T-helper 9 cell (primary cell): ENCODE measurements at places on chromosomes 6 and 20.

- DNase-seq: no peak
Observed at GRCh38 chr6:13272131-13273046, 55.9 kb downstream of the TBC1D7 start.

DNA sequence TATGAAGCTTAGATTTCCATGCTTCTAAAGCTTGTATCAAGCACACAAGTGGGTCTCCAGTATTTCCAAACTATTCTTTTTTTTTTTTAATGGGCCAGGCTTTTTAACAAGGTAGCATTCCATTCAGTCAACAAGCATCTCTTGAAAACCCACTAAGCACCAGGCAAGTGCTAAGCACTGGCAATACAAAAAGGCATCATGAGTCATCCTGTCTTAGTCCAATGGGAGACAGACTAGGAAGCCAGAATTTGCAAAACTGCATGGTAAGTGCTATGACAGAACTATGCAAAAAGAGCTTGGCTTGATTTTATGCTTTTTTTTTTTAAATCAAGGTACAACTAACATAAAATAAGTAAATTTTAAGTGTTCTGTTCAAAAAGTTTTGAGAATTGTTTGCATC, 109.3 kb upstream of the DST start:
- no peak for DNase-seq

GRCh38 chr20:1232286-1233111, 6.7 kb downstream of the RAD21L1 start:
- DNase-seq: no peak

DNA sequence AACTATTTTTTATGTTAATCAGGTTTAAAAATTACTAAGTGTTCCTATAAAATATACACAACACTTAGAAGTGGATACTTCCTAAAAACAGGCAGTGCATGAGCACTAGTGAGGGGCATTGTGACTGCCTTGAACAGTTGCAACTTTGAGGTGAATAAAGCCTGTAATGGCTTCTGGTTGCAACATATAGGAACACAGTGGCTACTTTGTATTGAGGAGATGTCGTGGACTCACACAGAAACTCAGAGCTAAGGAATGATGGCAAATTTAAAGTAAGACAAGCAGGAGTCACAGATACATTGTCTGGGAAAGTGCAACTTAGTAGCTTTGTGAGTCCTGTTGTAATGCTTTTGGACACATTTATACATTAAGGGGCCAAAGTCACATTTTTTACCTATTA, 861 bp upstream of the HLA-A start:
- no peak for DNase-seq

DNA sequence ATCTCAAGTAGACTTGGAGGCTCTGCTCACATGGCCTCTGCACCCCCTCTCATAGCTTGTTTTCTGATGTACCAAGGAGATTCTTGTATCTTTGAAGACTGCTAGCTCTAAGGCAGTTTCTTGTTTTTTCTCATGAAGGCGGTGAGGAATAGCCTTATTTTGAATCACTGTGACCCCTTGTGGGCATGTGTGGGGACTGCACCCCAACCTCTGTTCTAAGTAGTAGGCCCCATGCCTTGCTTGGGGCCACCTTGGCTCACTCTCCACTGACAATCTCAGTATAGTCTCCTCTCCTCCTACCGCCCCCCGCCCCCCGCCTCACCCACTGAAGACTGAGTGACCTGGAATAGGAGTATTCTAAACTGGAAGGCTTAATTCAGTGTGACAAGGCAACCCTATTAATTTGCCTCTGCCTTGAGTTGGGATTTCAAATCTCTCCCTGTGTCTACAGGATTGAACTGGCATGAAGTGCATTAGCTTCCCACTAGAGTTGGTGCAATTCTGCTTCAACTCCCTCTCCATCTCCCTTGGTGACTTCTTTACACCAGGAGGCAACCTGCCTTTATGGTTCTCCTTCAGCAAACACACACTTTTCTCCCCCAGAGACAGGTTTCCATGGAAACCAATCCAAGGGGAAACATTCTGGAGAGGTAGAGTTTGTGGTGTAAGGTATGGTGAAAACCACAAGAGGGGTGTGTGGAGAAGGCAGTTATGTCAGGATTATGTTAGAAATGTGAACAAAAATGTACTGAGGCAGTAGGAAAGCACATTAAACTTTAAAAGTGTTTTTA, 75.4 kb upstream of the ECI2 start:
- DNase-seq: peak; percentile 28

- DNase-seq: no peak
Observed at GRCh38 chr20:896501-897025, 19.6 kb downstream of the ANGPT4 start.

- no peak for DNase-seq
Observed at GRCh38 chr6:46994933-46995332, 47.2 kb downstream of the ADGRF1 start.

DNA sequence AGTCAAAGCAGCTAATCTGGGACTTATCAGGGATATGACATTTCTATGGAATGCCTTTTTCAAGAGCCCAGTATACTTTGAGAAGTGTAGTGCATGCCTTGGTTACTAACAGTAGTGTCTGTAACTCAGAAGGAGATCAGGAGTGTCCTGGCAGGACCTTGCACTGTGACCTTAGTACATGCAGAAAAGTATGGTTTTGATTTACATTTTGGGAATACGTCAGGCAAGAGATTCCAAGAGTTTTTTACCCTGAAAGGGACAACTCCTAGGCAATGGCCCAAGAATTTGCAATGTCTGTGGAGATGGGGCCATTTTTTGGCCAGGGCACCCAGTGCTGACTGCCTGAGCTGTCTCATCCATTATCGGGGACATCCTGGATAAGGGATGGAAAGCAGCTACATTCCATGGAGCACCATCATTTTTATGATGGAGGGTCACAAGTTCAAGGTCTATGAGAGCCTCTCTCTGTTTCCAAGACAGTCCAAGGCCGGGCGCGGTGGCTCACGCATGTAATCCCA, 80.2 kb downstream of the FAM50B start:
- DNase-seq: no peak

GRCh38 chr6:44730771-44731391, 343.4 kb downstream of the CDC5L start:
- no peak for DNase-seq

- DNase-seq: no peak
Observed at GRCh38 chr6:38445925-38446324, 193.8 kb downstream of the BTBD9 start.

DNA sequence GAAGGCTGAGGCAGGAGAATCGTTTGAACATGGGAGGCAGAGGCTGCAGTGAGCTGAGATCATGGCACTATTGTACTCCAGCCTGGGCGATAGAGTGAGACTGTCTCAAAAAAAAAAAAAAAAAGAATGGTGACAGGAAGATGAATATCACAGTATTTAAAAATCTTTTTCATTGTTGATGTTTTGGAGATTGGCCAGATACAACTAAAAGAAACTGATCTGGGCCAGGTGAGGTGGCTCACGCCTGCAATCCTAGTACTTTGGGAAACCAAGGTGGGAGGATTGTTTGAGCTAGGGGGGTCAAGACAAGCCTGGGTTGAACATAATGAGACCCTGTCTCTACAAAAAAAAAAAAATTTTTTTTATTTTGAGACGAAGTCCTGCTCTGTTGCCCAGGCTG, 52.1 kb downstream of the TRAF3IP2 start:
- no peak for DNase-seq

GRCh38 chr20:21393816-21394519, 3.4 kb downstream of the NKX2-4 start:
- no peak for DNase-seq

DNA sequence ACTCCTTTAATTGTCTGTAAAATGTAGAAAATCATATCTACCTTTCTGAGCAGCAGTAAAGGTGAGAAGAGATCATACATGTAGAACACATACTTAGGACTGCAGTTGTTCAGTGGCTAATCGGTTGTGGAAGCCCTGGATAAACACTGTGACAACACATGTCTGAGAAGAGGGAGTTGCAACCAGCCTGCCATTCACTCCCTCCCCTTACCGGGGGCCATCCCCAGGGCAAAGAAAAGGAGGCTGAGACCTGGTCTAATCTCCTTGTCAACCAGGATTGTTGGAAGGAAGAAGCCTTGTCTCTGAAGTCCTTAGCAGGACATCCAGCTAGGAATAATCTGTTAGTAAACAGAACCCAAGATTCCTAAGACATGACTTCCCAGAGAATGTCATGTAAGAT, 462.5 kb upstream of the AGPAT4 start:
- DNase-seq: no peak

- DNase-seq: no peak
Observed at GRCh38 chr6:148697895-148698440, 48.9 kb upstream of the UST start.

GRCh38 chr6:43334466-43335095, 26.0 kb upstream of the CRIP3 start:
- DNase-seq: no peak

- no peak for DNase-seq
Observed at GRCh38 chr6:63458480-63459115, 113.7 kb upstream of the LOC128125822 start.

GRCh38 chr20:60352017-60352416, 393.8 kb downstream of the CDH26 start:
- DNase-seq: no peak

GRCh38 chr20:57421253-57422220, 30.3 kb downstream of the RBM38 start:
- DNase-seq: no peak

DNA sequence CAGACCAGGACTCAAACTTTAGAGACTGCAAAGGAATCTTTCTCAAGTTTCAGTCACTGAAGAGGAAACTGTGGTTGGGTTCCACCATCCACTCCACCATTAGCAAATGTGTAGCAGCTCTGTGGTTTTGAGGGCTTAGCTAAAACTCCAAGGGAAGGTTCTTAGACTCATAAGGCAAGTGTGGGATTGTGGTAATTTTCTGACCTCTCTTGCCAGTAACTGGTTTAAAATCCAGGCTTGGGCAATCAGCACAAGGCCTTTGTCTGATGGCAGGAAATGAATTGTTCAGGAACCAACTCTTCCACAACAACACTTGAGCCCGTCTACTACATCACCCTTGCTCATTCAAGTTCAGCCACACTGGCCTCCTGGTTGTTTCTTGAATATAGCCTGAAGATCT, 68.6 kb upstream of the FBXL4 start:
- no peak for DNase-seq

- no peak for DNase-seq
Observed at GRCh38 chr6:164151161-164152120, 736.9 kb downstream of the QKI start.

- no peak for DNase-seq
Observed at GRCh38 chr20:42442716-42443115, 747.0 kb downstream of the PTPRT start.

GRCh38 chr6:136500414-136500813, 49.8 kb downstream of the MAP7 start:
- DNase-seq: no peak

GRCh38 chr20:20466341-20466879, 98.5 kb downstream of the INSM1 start:
- DNase-seq: no peak

DNA sequence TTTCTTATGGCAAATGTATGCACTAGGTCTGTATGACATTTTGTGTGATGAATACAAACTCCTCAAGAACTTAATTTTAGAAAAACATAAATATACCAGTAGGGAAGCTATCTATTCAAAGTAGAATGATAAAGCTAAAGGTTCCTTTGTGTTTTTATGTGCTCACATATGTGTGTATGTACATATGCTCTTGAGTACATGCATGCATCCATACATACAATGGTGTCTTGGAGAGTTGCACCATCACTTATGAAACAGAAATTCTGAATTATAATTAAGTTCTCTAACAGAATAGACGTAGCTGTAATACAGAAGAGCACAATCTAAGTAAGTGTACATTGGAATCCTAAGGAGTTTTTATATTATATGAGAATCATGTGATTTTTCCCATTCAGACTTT, 2.3 kb downstream of the NKAIN2 start:
- DNase-seq: no peak

GRCh38 chr6:53615633-53616449, 49.7 kb downstream of the KLHL31 start:
- no peak for DNase-seq

DNA sequence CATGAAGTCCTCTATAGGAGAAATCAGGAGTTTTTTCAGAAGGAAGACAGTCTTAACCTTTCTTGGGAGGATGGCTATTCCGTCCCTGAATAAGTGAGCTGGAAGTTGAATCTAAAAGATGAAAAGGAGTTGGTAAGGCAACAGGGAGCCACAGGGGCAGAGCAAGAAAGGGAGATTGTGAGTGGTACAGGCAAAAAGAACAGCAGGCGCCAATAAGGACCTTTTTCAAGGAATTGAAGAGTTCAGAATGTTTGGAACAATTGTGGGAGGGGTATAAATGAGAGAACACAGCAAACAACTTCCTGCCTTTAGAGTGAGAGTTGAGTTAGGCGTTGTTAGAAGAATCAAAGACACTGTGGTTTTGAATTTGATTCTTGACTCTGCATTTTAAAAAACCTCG, 1003.7 kb downstream of the EPHA7 start:
- no peak for DNase-seq

- DNase-seq: no peak
Observed at GRCh38 chr20:5197847-5198650, 71.2 kb downstream of the CDS2 start.

DNA sequence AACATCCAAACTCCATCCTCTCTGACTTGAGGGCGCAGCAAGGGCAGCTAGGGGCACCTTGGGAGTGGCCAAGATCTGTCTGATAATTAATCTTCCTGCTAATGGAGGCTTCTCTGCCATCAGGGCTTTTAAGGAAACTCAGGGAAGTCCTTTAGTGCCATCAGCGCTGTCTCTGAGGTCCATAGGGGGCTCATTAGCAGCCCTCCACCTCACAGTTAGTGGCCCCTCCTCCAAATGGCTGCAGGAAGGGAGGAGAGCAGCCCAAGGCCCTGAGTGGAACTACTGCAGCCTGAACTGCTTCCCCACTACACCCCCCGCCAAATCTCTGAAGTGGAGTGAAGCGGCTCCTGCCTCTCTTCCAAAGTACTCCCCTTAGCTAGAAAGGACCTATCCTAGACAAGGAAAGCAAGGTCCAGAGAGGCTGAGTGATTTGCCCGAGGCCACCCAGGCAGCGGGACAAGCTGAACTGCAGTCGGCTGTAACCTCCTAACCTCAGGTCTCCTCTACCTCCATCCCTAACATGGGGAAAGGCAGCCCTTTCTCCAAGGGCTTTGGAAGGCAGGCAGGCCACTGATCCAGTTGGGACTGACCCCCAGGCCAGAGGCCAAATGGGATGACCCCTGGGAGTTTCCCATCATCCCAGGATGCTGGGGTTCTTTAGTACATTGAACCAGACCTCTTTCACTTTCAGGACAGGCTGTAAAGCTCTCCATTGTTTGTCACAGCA, 39.5 kb upstream of the ZFAND3 start:
- DNase-seq: no peak

DNA sequence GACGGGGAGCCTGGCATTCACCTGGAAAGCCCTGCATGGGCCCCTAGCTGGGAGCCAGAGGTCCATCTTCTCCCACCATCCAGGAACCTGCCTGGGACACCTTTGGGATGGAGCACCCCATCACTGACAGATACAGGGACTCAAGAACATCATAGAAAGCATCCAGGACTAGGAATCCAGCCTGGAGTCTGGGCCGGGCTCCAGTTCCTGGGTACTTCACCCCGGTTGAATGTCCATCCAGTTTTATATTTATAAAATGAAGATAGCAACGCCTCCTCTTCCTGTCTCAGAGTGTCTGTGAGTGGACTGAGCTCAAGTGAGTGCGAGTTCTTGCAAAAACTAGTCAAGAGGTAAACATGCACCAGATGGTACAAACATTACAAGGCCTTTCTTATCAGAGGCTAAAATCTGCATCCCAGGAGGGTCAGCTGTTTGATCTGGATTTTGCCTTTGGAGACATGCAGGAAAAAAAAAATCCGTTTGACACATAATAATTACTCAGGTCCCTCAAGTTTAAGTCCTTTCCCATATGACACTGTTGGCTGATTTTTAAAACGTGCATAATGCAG, 27.4 kb downstream of the ZC3H12D start:
- no peak for DNase-seq

GRCh38 chr20:23672158-23672557, 16.7 kb downstream of the CST4 start:
- no peak for DNase-seq
